ENCODE measurements at places on chromosomes 4 and X.

- DNase-seq: no peak
These were observed 24.4 kb upstream of the MGST2 start for GRCh38 chr4:139641218-139641617.

DNA sequence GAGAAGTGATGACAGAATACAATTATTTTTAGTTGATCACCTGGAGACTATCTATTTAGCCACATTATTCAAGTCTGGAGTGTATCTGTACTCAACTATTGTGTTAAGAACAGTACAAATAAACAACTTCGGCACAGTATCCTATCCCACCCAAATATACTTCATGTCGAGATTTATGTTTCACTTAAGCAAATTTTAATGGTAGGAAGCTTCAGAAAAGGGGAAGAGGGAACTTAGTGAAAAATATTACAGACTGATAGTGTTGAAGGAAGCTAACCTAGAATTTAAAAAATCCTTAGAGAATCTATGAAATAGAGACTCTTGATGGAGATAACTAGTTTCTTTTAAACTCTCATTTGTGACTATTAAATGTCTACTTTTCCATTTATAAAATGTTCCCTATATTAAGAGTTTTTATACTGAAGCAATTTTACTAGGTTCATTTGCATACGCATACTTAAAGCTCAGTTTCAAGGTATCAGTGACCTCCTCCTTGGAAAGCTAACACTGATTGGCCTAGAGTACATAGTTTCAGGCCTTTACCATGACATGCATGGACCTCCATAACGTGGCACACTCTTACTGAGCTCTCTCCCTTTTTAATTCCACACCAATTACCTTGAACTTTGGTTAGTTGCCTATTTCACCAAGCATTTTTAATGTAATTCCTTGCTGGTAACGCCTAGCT is 197.7 kb downstream of the CAMK2D start:
- DNase-seq: no peak

DNA sequence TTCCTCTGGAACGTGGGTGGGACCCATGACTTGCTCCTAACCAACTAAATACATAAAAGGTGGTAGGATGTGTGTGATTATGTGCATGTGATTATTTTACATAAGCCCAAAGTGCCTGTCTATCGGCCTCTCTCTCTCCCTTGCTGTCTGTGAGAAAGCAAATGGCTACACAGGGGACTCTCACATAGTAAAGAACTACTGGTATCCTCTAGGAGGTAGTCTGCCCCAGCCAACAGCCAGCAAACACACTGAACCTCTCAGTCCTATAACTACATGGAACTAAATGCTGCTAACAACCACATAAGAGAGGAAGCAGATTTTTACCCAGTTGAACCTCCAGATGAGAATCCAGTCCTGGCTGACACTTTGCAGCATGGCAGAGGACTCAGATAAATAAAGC is 1249.4 kb downstream of the ADGRL3 start:
- no peak for DNase-seq

DNA sequence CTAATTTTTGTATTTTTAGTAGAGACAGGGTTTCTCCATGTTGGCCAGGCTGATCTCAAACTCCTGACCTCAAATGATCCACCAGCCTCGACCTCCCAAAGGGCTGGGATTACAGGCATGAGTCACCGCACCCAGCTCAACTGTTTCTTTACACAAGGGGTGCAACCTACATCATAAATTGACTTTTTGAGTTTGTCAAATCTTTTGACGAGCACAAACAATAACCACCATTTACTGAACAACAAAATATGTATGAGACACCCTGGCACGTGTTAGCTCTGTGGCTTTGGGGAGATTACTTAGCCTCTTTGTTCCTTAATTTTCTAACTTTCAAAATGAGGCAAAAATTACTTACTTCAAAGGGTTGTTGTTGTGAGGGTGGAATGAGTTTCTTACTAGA is 23.5 kb upstream of the SLC34A2 start:
- DNase-seq: no peak

GRCh38 chr4:38100474-38101255 is 140.5 kb downstream of the PTTG2 start:
- DNase-seq: no peak

GRCh38 chrX:50167366-50167765 is 33.4 kb downstream of the AKAP4 start:
- no peak for DNase-seq

DNA sequence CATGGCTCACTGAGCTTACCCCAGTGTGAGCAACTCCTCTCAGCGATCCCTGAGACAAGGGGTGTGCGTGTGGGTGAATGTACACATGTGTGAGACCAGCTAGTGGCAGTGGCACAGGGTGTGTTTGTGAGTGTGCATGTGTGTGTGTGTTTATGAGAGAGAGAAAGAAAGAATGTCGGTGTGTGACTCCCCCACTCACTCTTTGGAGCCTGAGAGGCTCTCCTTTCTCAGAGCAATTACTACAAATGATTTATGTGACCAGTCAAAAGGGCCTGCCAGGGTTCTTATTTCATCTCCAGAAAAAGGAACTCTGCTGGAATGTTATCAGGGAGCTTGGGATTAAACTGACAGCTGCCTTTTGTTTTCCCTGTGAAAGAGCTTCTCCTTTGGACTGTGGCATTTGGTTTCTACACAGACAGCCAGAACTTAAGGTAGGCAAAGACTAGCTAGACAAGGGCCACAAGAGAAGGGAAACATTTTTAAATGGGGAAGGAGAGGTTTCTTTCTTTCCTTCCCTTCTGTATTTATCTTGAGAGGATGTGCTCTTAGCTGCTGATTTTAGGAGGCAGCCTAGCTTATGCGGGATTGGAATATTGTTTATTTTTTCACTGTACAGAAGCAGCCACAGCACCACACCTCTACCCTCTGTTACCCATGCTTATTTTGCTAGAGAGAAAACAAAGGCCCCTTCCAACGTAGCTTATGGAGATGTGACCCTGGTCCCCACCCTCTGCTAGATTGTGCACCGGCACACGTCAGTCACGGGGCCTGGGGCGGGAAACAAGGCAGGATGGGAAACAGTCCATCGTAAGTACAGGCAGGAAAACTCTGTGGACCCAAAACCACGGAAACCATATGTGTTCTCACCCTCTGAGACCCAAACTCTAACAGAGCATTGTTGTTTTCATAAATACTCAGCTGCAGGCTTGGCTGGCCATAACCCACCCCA is 143.5 kb downstream of the MGST2 start:
- no peak for DNase-seq

GRCh38 chrX:64192673-64193072 is 12.8 kb downstream of the AMER1 start:
- DNase-seq: no peak

- DNase-seq: peak; percentile 36
These were observed 92.4 kb downstream of the CXCL13 start for GRCh38 chr4:77697860-77698590.

DNA sequence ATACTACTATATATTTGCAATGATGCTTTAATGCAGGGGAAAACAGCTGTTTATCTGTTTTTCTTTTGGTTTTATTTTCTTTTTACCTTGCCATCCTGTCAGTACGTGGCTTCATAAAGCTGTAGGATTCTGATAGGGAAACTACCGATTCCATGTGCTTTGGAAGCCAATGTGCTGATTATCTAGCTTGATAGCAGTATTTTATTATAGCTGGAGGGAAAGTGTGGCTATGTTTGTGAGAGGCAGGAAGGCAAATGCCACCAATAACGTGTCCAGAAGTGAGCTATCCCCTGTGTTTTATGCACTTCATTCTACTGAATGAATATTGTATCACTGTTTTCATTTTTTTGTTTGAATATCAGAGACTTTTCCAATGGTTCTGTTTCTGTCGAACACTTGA is 43.7 kb downstream of the IL15 start:
- DNase-seq: no peak

DNA sequence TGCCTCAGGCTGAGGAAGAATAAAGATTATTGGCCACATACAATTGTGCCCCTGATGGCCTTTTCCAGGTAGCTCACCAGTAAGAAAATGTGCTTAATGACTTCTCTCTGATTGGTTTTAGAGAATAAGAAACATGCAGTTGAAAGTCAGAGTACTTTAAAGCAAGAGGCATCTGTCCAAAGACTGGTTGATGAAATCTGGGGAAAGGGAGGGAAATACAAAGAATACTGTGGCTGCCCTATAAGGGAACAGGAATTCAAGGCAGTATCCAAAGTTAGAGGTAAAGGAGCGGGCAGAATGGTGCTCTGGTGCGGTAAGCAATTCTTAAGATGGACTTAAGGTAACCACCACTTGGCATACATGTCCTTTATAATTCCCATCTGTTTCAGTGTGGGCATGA is 11.4 kb downstream of the PBDC1 start:
- DNase-seq: no peak

- no peak for DNase-seq
These were observed 83.5 kb downstream of the SYNPO2 start for GRCh38 chr4:118972167-118972566.

- no peak for DNase-seq
These were observed 12.2 kb upstream of the GJB1 start for GRCh38 chrX:71210816-71211215.

DNA sequence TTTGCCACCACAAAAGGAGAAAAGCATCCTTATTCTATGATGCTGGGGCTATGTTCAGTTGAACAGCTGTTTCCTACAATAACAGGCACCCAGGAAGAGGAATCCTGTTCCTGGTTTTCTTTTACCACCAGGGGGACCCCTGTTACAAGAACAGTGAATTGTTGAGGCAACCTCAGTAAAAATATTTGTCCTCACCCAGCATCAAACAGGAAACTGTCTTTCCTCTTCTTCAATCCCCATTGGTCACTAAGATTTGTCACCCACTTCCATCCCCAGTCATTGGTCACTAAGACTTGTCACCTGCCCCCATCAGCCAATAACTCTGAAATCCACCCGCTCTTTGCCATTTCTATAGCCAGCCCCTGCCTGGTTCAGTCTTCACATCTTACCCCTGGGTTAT is 143.5 kb upstream of the GALNT7 start:
- peak; percentile 52 for DNase-seq

DNA sequence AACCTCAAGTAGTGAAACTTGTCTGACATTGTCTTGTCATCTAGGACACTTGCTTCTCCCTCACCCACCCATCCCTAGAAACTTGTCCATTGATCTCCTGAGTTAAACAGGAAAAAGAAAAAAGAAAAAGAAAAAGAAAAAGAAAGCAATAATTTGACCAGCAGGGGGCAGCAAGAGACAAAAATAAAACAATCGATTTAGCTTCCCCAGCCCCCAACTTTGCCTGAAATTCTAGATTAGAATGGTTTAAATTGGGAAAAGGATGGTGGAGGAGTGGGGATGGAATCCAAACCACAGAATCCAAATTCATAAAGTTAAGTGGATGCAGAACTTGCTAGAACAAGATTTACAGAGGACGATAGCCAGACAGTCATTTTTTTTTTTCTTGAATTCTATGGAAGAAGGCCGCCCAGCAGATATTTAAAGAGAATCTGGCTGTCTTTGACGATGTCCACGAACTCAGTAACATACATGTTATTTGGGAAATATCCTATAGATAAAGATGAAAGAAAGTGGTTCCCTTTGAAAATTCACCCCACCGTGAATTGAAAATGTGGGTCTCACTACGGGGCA is 282.9 kb downstream of the USP46 start:
- DNase-seq: peak; percentile 10

DNA sequence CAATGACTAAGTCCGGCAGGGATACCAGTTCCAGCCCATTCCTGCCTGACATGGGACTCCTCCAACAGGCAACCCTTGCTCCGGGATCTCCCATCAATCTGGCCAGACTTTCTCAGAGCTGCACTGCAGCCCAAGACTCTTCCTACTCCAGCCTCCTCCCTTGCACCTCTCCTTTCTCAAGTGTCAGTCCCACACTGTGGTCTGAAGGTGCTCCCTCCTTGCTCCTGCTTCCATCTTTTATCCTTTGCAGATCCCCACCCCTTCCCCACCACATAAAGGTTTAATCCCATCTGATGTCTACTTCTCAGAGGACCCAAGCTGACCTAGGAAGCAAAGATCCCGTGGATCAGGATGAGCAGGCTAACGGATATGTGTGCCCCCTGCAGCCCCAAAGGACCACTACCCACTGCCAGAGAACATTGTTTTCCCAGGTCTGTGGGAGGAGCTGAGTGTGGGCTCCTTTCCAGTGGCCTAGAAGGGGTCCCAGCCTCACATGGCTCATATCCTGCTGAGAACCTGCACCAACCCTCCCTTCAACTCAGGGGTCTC is 33.3 kb upstream of the XPNPEP2 start:
- no peak for DNase-seq

GRCh38 chr4:40750461-40751258 is 905 bp downstream of the NSUN7 start:
- DNase-seq: no peak

DNA sequence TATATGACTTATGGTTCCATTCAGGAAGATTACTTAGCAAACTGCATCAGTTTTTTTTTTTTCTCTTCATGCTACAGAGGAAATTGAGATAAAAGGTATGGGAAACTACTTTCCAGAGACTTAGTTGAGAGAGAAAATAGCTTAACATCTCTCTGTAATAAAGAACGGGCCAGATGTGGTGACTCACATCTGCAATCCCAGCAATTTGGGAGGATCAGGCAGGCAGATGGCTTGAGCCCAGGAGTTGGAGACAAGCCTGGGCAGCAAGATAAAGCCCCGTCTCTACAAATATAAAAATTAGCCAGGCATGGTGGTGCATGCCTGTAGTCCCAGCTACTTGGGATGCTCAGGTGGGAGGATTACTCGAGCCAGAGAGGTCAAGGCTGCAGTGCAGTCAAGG is 271.2 kb upstream of the TENM3 start:
- DNase-seq: no peak

- no peak for DNase-seq
These were observed 266.1 kb upstream of the ANXA10 start for GRCh38 chr4:167826281-167826680.

DNA sequence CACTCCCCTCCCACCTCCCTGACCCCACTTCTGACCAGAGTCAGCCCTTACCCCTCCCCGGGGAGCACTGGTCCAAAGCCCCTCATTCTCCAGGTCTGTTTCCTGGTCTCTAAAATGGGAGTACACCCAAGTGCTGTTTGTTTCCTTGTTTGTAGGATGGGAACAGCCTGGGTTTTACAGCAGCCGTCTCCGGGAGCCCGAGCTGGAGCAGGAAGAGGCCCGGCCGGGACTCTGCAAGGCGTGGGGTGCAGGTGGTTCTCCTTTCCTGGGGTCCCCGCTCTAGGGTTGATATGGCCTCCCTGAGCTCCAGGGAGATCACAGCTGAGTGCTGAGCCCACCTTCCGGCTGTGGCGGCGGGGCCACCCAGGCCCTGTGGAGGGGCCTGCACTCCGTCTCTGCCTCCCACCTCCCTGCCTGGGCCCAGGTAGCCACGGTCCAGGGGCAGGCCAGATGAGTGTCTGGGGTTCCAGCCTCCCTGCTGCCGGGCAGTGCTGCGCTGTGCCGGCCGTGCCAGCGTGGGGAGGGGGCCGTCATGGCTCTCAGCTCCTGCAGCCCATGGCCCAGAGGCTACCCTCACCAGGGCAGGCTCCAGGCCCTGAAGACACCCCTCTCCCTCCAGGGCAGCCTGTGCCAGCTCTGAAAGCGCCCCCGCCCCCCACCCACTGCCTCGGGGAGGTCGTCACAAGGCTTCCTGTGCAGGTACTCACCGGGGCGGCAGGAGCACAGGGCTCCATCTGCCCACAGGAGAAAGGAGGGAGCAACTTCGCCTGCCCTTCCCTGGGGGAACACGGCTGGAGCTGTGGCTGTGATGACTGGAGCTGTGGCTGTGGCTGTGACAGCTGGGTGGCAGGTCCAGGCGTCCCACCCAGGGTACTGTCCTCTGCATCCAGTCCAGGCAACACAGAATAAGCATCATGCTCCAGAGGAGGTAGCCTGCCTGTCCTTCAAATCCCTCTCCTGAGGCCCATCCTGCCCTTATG is 98.8 kb downstream of the ADRA2C start:
- DNase-seq: no peak
